ENCODE measurements at places on chromosomes 3 and 15.

GRCh38 chr15:31257286-31257685 is 69.3 kb upstream of the KLF13 start:
- DNase-seq = no peak

DNA sequence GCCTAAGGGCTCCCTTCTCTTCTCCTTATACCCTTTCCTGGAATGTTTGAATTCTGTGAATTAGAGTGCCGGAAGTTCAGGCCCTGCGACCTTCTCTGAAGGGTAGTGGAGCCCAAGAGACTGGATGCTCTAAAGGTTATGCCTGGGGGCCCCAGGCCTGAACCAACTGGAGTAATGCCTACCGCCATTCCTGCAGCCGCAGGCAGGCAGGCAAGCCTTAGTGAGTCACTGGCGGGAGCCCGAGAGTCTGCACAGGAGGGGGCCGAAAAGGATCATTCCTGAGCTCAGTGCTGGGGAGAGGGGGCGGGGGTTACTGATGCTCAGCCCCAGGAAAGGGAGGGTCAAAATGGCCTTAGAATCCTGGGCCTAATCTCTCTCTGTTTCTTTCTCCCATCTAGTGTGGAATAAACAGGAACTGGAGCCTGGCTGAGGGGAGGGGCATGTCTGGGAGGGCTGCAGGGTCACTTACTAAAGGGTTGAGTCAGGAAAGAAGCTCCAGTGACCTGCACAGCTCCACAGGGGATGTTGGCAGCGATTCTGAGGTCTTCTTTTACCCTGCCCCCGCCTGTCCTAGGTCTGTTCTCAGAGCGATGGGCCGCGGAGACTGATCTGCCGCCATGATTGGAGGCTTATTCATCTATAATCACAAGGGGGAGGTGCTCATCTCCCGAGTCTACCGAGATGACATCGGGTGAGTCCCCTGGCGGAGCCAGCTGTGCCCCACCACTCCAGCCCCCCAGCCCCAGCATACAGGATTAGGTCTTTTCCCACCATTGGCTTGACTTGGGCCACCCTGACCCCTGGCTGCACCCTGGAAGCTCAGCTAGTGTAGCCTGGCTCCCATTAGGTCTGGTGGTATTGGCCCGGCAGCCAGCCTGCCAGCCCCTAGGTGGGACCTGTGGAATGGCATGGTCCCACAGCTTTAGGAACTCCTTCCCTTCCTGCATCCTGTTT is 2.0 kb downstream of the AP2M1 start:
- no peak for DNase-seq

GRCh38 chr15:40452296-40453090 is 11.7 kb downstream of the BAHD1 start:
- DNase-seq = no peak

DNA sequence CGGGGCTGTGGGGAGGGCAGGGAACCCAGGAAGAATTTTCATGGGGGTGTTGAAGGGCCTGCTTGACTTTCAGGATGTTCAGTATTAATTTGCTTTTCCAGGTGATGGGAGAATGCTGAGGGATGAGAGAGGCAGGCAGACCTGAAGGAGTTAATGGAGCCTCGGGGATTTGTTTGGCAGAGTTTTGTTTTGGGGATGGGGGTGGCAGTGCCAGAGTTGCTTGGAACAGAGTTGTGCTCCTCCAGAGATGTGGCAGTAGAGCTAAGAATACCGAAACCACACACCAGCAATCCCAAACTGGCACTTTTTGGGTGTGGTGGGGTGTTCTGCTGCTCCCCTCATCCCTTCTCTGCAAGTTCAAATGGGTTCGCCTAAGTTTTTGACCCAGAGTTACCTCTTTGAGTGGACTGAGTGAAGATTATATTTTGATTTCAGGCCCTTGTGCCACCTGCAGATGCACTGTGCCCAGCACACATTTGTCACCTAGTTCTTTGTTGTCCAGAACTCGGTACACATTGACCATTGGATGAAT is 1.6 kb downstream of the BOC start:
- no peak for DNase-seq

GRCh38 chr3:7841451-7841850 is 660.2 kb upstream of the LMCD1 start:
- DNase-seq = no peak

DNA sequence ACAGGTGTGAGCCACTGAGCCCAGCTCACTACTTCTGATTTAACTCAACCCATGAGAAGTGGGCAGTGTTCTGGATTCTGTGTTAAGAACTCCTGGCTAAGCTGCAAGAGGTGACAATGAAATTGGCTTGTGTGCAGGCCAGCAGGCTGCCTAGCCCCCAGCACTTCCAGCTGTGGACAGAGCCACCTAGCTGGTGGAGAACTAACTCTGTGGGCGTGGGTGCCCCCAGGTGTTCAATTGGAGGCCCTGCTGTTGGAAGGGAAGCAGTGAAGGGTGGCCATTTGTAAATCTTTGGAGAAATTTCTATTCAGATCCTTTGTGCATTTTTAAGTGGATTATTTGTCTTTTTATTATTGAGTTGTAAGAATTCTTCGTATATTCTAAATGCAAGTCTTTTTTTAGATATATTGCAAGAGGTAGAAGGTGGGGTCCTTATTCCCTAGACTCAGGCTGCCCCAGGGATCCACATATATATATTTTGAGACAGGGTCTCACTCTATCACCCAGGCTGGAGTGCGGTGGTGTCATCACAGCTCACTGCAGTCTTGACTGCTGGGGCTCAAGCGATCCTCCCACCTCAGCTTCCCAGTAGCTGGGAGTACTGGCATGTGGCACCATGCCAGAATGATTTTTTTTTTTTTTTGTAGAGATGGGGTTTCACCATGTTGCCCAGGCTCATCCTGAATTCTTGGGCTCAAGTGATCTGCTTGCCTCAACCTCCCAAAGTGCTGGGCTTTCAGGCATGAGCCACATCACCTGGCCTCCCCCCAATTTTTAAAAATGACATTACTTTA is 7.2 kb upstream of the SCAMP5 start:
- DNase-seq = no peak

- DNase-seq = no peak
These were observed 23.0 kb downstream of the PLSCR1 start for GRCh38 chr3:146521394-146521793.

GRCh38 chr3:13276438-13277195 is 143.5 kb downstream of the NUP210 start:
- DNase-seq = no peak

DNA sequence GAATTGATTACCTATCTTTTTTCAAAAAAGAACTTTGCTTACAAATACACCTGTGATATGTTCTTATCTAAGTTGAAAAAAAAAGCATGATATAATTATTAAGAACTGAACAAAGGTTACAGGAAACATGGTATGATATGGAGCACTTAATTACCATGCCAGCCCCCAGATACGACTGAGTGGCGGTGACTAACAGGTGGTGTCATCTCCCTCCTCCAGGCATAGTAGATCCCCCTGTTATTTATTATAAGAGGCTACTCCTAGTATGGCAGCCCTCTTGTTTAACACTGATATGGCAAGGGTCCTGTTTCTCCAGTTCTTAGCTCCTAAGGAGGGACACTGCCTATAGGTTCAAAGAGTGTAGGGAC is 31.0 kb upstream of the TM4SF4 start:
- DNase-seq = no peak

- no peak for DNase-seq
These were observed 7.2 kb upstream of the ABTB1 start for GRCh38 chr3:127665586-127665985.

DNA sequence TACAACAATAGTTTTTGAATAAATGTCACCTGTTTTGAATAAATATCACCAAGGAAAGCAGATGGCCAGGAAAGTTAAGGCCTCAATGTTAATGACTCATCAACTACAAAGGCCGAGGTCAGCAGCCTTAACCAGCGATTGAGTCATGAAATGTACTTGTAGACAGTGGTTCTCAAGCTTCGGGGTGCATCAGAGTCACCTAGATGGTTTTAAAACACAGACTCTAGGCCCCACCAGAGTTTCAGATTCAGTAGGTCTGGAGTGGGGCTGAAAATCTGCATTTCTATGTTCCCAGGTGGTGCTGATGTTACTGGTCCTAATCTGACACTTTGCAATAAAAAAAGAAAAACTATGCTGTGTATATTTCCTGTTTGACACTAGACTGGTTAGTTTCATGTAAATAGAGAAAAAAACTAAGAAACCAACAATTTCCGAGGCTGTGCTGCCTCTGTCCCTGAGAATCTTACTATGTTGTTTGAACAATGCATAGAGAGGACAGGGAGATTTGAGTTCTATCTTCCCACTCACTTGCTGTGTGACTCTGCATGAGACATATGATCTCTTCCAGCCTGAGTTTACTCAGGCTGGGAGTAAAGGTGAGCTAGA is 9.8 kb downstream of the RAB27A start:
- no peak for DNase-seq

DNA sequence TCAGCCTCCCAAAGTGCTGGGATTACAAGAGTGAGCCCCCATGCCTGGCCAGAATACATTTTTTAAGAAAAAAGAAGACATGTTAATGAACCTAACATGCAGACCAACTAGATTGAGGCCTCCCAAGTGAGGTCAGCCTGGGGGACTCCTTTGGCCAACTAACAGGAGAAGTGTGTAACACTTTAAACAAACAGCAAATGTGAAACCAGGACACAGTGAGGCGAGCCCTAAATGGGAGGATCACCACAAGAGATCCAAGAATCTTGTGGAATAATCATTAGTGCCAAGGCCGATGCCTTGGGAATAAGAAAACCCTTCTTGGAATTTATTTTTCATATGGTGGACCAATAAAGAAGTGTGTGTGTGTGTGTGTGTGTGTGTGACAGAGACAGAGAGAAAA is 73.9 kb downstream of the ATP10A start:
- no peak for DNase-seq

DNA sequence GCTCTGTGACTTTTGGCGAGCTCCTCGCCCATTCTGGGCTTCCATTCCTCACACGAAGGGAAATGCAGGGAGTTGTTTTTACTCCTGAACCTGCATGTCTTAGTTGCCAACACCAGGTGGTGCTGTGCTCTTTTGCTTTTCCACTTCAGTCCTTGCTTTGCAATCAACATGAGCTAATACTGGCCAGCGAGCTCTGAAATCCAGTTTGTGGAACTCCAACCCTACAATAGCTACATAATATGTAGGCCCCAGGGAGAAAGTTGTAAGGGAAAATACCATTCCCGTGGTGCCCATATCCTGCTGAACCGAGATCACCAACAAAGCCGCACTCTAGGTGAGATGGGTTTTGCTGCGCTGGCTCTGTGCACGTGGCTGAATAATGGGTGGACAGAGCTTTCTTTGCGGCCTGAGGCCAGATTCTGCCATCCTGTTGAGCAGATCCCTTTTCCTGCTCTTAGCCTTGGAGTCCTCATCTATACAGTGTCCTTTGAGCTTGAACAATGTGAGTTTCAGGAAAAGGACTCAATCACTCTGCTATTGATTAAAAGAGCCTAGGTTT is 25.0 kb downstream of the LSM3 start:
- no peak for DNase-seq

DNA sequence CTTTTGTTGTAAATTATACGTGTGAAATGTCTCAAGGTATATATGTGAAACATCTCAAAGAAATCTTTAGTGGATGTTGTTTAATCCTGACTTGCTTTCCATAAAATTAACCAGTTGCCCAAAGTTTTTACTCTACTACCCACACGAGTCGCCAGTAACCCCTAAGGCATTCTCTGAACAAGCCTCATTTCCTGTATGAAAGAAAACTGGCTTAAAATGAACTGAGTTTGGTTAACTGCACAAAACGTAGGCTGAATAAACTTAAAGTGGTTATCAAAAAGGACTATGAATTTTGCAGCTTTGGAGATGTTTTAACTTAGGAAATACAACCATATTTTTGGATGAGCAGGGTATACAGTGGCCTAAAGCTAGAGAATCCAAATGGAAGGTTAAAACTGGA is 2.7 kb upstream of the APPL1 start:
- DNase-seq = no peak

GRCh38 chr3:86229086-86229774 is 761.7 kb downstream of the VGLL3 start:
- DNase-seq = no peak

- DNase-seq = no peak
These were observed 166.2 kb upstream of the SEMA6D start for GRCh38 chr15:47551079-47551478.

GRCh38 chr3:103372031-103372430 is 937.2 kb downstream of the ZPLD1 start:
- DNase-seq = no peak

- DNase-seq = no peak
These were observed 79.9 kb upstream of the ONECUT1 start for GRCh38 chr15:52870015-52870414.

DNA sequence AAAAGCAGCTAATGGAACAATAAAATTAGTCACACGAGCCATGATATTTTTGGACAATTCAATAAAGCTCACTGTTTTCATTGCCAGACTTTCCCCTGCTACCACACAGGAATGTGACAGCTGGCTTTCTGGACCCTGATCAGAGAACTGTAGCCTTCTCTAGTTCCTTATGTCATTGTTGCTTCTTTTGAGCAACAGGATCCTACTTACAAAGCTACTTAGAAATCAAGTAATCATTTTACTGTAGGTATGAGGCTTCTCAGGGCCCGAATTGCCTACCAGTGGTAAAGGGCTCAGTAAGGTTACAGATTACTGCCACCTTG is 94.3 kb upstream of the AADACL2 start:
- no peak for DNase-seq

DNA sequence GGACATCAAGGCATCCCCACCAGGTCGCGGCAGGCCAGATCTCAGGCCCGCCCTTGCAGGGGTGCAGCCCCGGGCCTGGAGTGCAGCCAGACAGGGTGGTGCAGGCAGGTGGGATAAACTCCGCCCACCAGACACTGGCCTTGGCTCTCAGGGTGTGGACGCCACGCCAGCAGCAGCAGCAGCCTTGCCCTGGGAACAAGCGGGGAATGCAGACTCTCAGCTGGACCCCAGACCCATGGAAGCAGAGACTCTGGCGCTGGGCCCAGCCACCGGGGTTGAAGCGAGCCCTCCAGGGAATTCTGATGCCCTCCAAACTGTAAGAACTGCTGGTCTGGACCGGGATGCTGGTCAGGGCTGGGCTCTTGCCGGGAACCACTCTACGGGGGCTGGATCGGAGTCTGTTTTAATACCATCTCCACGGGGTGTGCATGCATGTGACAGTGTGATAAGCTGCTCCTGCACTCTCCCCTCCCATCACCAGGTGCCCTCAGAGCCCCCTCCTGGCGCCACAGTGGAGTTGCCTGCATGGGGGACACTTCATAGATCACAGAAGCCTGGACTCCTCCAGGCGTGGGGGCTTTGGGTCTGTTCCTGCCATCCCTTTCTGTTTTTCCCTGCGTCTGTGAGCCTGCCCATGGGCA is 142.7 kb downstream of the NSMCE3 start:
- DNase-seq = no peak
